ENCODE measurements at places on chromosomes 6 and 20. TPM values are rescaled to one million over a fixed set of nuclear protein-coding genes. Genes with fewer than 3 reads are reported as not detected.

Gene PNLDC1
- not detected for total RNA-seq

DNA sequence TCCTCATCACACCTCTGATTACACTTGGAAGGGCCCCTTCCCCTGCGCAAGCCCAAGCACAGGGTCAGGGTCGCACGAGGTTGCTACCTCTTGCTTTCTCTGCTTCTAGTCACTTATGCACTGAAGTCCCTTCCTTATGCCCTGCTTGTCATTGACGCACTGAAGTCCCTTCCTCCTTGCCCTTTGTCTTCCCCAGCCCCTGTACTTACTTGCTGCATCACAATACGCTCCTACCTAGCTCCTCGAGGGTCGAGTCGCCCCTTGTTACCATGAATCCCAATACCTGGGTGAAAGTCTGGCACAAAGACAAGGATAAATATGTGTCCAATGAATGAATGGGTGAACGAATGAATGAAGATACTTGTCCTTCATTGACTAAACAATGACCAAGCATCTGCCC lies 75.9 kb downstream of the LYRM4 start:
- no peaks in the 10 kb centered on the region for H3K36me3 ChIP-seq
- no peak overlapping the region for H3K27ac ChIP-seq
- DNase-seq: no peak
- no peaks in the 10 kb centered on the region for H3K27me3 ChIP-seq
- peaks cover 6% of the 10 kb centered on the region for H3K4me1 ChIP-seq

GRCh38 chr6:105519954-105520353 lies 117.1 kb upstream of the PREP start:
- no peak overlapping the region for H3K4me3 ChIP-seq
- no peaks in the 10 kb centered on the region for H3K4me1 ChIP-seq
- no peak for DNase-seq

DNA sequence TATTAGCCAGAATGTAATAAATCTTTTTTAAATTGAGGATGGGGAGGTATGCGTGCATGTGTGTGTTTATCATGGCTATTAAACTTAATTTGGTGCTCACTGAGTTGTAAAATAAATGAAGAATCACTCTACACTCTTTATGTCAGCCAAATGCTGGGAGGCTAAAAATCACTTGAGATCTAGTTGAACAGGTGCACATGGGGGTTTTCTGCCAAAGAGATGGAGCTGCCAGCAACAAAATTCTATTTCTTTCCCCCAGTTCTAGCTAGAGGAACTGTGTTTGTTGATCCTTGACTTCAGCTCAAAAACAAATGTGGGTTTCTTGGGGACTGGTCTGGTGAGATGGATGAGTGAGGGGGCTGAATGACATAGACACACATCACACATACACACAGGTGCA lies 183.3 kb upstream of the BTBD3 start:
- no peak for DNase-seq
- H3K4me1 ChIP-seq: no peaks in the 10 kb centered on the region
- H3K4me3 ChIP-seq: no peak overlapping the region
